Islet precursor cell (in vitro differentiated cells): ENCODE measurements at places on chromosomes 6 and 20.

- no peak for DNase-seq
These were observed 268.0 kb upstream of the RNF217 start for GRCh38 chr6:124694139-124694705.

GRCh38 chr20:33733654-33734576, 2.1 kb downstream of the ZNF341 start:
- DNase-seq = no peak

DNA sequence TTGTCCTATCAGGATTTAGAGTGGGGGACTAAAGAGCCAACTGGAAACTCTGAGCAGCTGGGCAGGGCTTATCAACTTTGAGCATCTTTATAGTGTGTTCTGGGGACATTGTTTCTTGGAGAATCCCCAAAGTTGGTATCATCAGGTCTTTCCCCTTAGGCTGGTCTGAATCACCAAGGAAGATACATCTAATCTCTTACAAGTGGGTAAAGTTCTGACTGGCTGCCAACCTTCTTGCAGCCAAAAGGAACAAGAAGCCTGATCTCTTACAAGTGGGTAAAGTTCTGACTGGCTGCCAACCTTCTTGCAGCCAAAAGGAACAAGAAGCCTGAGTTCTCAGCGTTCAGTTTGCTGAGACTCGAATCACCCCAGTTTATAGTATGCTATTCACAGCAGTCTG, 1.6 kb upstream of the MED23 start:
- no peak for DNase-seq

DNA sequence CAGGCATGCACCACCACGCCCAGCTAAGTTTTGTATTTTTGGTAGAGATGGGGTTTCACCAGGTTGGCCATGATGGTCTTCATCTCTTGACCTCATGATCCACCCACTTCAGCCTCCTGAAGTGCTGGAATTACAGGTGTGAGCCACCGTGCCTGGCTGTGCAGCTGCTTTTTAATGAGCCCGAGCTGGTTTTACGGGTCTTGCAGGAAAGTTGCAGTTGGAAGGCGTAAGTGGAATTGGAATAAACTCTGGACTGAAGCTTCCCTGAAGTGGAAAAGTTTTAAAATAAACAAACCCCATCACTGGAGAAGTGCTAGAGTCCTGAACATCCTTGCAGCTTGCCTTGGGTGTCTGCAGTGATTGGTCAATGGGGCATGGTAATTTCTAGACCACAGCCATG, 40.4 kb downstream of the KIF25 start:
- DNase-seq = peak; percentile 51

DNA sequence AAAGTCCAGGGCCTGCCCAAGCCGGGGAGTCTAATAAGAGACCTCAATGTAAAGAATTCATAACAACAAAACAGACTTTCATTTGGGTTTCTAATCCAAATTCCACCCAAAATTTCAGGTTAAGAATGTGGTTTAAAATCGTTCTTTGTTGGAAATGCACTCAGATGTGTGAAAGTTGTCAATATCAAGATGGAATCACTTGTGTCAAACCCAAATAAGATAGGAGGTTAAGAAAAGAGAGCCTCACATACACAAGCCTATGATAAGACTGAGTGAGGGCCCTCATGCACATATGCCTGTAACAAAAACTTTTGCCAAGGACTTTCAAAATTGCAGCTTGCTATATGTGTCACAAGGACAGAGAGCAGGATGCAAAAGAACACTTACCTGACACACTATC, 145.7 kb downstream of the HACE1 start:
- no peak for DNase-seq
